NCI-H1436 treated with DMSO at 0.1 percent for 48 hours (cell line): ENCODE measurements at places on chromosomes 5 and 9.

- DNase-seq = no peak
Measured at GRCh38 chr5:36720688-36721087, 114.3 kb downstream of the SLC1A3 start.

GRCh38 chr5:120749737-120750136 is 285.6 kb downstream of the PRR16 start:
- no peak for DNase-seq

DNA sequence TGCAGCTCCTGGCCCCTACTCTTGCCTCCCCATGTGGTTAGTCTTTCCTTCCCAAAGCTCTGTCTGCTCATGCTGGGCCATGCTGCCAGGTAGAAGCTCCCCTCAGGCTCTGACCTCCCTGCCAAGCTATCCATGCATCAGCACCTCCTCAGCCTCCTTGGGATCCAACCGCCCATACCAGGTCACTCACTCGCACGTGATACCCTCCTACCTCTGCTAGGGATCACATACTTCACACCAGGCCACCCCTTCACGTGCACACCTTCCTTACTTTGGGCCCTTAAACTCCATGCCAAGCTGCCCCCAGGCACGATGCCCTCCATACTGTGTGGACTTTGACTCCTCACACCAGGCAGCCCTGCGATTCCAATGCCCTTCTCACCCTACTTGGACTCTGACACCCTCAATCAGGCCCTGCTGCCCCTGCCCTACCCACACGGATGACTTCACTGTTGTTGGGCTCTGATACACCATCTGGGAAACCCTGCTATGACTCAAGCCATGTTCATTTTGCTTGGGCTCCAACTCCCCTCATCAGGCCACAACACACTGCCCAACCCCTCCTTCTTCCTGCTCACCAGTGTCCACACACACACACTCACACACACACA is 34.1 kb downstream of the ZNF483 start:
- DNase-seq = no peak

DNA sequence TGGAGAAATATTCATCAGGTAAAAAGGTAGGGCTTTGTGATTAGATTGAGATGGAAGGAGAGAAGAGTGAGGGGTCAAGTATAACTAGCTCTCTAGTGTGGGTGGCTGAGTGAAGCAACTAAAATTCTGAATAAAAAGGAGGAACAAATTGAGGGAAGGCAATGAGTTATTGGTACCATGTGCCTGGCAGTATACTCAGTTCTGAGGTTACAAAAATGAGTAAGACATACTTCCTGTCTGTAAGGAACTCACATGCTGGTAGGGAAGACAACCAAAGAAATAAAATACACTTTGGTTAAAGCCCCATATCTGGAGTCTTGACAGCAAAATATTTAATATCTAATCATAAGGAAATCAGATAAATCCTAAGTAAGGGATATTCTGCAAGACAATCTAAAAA is 476.8 kb upstream of the C9orf72 start:
- DNase-seq = no peak

DNA sequence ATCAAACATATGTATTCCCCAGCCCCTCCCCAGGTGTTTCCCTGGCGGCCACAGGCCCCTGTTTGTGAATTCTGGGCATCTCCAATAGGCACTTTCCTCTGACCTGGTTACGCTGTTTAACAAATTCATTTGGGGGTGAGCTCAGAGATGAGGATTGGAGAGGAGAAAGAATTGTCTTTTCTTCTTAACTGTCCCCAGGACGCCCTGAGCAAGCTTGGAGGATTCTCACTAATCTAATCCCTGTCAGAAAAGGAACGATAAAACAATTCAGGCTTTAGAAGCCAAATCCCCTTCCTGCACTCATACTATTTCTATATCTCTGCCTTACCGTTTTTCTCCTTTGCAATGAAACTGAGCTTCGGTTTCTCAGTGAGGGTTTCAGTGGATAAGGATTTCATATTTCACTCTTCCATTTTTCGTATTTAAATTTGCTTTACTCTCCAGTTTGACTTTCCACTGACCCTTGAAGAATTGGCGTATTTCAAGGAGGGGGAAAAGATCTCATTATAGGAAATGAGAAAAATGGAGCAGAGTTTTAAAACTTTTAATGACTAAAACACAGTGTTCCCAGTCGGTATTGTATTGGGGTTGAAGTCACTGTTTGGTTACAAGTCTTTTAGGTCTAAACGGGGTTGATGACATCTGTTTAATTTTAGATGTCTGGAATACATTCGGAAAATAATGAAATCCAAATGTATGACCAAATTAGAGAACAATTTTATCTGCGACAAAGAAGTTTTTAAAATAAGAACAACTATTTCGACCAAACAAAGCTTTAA is 180.1 kb downstream of the MACROH2A1 start:
- no peak for DNase-seq

DNA sequence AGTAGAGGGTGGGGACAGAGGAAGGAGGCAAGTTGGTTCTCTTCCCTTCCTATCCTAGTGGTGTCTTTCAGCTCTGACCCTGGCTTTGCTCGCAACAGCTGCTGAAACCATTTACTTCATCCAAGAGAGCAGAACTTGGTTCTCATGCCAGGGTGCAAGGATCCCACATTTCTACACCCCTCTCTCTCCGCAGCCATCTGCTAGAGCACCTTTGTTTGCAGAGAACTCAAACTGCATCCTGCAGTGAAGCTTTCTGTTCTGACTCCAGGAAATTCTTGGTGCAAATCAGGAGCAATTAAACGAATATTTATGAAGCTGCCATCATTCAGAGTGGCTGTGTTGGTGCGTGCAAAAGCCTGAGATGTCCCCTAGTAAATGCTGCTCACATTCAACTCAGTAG is 31.9 kb downstream of the NEUROG1 start:
- no peak for DNase-seq

DNA sequence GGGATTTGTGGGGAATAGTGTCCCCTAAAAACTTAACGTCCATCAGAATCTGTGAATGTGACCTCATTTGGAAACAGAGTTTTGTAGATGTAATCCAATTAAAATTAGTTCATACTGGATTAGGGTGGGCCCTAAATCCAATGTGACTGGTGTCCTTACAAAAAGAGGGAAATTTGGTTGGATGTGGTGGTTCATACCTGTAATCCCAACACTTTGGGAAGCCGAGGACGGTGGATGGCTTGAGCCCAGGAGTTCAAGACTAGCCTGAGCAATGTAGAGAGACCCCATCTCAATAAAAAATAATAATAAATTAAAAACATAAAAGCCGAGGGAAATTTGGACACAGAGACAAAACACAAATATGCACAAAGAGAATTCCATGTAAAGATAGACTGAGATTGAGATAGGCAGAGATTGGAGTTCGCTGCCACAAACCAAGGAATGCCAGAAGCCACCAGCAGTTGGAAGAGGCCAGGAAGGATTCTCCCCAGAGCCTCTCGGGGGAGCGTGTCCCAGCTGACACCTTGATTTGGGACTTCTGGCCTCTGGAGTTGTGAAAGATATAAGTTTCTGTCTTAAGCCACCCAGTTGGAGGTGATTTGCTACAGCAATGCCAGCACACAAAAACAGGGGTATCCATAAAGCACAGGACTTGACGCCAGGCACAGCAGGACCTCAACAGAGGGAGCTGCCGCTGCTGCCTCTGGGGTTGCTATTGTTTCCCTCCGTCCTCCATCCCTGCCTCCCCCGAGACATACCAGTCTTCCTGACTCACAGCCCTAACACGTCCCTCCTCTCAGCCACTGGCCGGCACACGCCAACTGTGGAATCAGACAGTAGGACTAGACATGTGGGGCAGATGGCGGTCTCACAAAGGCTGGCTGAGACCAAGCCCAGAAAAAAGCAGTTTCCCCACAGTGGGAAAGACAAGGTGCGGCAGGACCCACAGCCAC is 73.8 kb upstream of the IL17B start:
- no peak for DNase-seq

DNA sequence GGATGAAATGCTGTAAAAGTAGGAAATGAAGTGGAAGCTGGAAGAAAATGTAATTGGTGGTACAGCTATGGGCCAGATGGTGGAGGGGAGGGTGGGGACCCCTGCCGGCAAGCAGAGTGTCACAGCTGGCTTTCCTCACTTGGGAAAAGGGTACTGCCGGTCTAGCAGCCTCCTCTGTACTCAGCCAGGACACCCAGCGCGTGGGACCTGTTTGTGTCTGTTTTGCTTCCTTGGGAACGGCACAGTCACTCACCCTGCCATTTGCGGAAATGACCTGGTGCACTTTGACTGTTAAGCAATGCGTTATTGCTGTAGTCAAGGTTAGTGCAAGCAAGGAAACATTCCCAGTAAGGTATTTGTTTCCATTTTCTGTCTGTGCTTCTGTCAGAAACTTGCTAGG is 10.1 kb downstream of the TMEM252 start:
- no peak for DNase-seq

- no peak for DNase-seq
Measured at GRCh38 chr5:135171336-135171735, 137.3 kb upstream of the PITX1 start.

GRCh38 chr5:1141834-1142233 is 30.0 kb upstream of the SLC12A7 start:
- no peak for DNase-seq

GRCh38 chr9:121783111-121783510 is 131.7 kb downstream of the DAB2IP start:
- DNase-seq = no peak

- no peak for DNase-seq
Measured at GRCh38 chr5:15983392-15983791, 196.2 kb downstream of the MARCHF11 start.

- no peak for DNase-seq
Measured at GRCh38 chr5:170441393-170441784, 52.2 kb upstream of the KCNMB1 start.

GRCh38 chr5:150419630-150420270 is 7.0 kb upstream of the CD74 start:
- no peak for DNase-seq

GRCh38 chr5:107389775-107390148 is 281.0 kb downstream of the EFNA5 start:
- no peak for DNase-seq

DNA sequence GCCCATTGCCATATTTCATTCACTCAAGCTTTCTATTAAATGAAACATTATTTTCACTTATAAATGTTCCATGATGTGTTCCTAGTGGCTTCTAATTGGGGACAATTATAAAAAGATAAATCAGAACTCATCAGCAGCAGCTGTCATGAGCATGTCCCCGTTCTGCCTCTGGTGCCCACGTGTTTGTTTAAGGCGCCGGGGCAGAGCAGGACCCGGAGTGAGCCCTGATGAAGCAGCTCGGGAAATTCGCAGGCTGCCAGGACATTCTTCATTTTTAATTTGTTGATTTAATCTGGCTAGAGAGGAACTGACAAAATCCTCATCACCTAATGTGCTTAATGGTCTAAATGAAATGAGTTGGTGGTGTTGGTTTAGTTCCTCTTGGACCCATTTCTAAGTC is 475.0 kb downstream of the CTNND2 start:
- no peak for DNase-seq

DNA sequence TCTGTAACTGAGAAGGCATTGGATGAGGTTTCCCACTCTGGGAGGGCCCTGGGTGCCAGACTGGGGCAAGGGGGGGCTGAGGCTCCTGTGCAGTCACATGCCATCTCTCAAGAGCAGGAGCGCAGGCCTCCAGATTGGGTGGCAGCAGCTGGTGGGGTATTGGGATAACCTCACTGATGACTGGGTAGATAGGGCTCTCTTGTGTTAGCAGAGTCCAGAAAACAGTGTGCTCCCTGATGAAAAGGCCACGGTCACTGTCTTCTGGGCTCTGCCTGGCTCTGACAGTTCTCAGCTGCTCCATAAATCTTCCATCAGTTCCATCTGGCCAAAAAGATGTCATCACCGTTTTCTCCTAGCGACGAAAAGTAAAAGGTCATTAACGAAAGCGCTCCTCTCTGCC is 21.8 kb upstream of the NKX2-5 start:
- DNase-seq = no peak

DNA sequence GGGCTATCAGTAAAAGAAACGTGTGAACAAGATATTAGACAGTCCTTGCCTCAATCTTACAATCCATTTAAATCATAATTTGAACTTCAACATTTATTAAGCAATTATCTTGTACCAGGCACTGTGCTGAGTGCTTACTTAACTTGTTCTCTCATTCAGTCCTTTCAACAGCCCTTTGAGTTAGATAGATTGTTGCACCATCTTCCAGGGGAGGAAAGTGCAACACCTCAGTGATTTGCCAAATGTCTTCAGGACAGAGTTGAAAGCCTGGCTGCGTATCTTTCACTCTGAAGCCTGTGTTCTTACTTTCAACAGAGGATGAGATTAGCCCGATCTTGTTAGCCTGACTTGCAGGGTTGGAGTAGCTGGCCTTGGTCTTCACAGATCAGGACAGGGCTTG is 34.2 kb upstream of the SUB1 start:
- no peak for DNase-seq
